Activated CD4-positive, alpha-beta T cell treated with anti-CD3 and anti-CD28 coated beads for 36 hours (primary cell): ENCODE measurements at places on chromosomes 1 and 21. TPM values are rescaled to one million over a fixed set of nuclear protein-coding genes. Genes with fewer than 3 reads are reported as not detected.

The CNTN2 gene
- not detected for total RNA-seq

The FBXO44 gene
- 20.2 TPM for total RNA-seq

The SPRR4 gene
- total RNA-seq: not detected

The BCL2L15 gene
- 1.3 TPM for total RNA-seq

The AMY1A gene
- not detected for total RNA-seq

The AKR7A3 gene
- total RNA-seq: 0.39 TPM

The CORT gene
- total RNA-seq: not detected

The RHEX gene
- not detected for total RNA-seq

The LCA5L gene
- 0.32 TPM for total RNA-seq

The CELA3B gene
- total RNA-seq: not detected
